ENCODE measurements at places on chromosomes 3 and 15.

DNA sequence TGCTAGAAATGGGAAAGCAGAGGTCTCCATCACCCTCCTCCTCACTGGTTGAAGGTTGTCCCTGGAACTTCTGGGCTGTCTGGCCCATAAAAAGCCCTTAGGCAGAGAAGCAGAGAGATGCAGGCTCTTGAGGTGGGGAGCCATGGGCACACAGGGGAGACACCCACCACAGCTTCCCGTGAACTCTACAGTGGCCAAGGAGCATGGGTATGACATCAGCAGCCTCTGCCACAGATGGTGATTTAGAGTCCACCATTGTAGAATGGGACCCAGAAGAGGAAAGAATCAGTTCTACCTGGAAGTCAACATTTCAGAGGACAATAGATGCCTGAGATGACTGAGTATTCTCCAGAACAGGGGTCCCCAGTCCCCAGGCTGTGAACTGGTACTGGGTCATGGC lies 105.6 kb upstream of the LRRN1 start:
- no peak for DNase-seq

GRCh38 chr15:60062826-60063225 lies 58.7 kb downstream of the FOXB1 start:
- no peak for DNase-seq

- DNase-seq, result no peak
Observed at GRCh38 chr15:68349151-68349550, 71.6 kb downstream of the FEM1B start.

DNA sequence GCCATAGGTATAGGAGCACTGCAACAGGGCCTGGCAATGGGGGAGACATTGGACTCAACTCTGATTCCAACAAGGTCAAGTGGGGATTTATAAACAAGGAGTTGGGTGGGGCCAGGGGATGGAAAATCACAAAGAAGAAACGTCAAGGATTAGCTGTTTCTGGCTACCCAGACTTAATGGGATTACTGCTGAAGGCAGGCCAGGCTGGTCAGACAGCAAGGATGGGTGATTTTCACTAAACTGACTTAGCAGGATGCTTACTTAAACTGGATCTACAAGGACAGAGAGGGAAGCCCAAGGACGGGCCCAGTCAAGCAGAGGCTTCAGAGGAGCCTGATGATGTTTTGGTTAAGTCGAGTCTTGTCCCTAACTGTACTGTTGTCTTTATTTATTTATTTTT lies 76.2 kb downstream of the USP13 start:
- no peak for DNase-seq

DNA sequence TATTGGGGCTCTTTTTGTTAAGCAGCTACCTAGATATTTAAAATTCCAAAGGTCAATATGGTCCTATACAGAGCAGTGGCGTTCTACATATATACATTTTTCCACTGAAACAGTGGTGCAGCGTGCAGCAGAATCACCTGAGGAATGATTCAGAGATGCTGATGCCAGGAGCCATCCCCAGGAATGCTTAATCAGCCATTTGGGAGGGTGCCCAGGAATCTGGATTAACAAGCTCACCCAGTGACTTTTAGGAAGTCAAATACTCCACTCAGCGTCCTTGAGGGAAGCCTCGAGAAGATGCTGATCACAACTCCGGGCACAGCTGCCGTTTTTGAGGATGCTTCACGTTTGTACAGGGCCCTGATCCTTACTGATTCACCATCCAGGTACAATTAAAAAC lies 82.6 kb upstream of the ARHGEF3 start:
- DNase-seq, result no peak
